ENCODE measurements at places on chromosomes 4 and X. TPM values are rescaled to one million over a fixed set of nuclear protein-coding genes. Genes with fewer than 3 reads are reported as not detected.

Gene HHIP
- 2.5 TPM for total RNA-seq

Gene FHDC1
- 7.2 TPM for total RNA-seq

Gene CXCL3
- not detected for total RNA-seq

Gene IDH3G
- 58.5 TPM for total RNA-seq

Gene SH2D1A
- total RNA-seq: not detected

Gene USP17L22
- not detected for total RNA-seq

Gene NEUROG2
- 13.1 TPM for total RNA-seq

Gene ESX1
- total RNA-seq: not detected

Gene FGFBP1
- not detected for total RNA-seq

Gene SLC9B1
- 6.9 TPM for total RNA-seq

Gene CYLC1
- not detected for total RNA-seq

Gene POLN
- total RNA-seq: 7.8 TPM

Gene GLRA2
- 86.1 TPM for total RNA-seq

Gene NAAA
- total RNA-seq: 27.9 TPM

All from parietal lobe (tissue), 2 donors.